Epithelial cell of proximal tubule (primary cell): ENCODE measurements at places on chromosomes 4 and X.

- no peak for DNase-seq
These were observed 108.8 kb upstream of the SORBS2 start for GRCh38 chr4:185920691-185921260.

DNA sequence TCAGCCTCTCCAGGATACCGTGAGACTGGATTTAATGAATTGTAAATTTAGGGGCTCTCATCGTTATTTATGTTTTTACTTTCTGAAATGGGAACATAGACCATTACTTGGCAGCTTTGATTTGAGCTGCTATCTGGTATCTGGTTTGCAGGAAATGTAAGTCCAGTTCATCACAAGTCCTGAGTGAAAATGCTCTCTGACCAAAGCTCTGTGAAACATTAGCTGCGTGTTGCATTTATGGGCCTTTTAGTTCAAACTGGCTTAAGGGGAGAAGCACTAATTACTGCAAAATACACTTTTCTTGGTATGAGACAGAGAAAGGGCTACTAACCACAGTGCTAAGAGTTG is 420 bp downstream of the CC2D2A start:
- no peak for DNase-seq

- DNase-seq: no peak
These were observed 71.2 kb downstream of the SLC10A7 start for GRCh38 chr4:146450524-146450923.

GRCh38 chr4:41887821-41888686 is 47.2 kb upstream of the TMEM33 start:
- DNase-seq: no peak

DNA sequence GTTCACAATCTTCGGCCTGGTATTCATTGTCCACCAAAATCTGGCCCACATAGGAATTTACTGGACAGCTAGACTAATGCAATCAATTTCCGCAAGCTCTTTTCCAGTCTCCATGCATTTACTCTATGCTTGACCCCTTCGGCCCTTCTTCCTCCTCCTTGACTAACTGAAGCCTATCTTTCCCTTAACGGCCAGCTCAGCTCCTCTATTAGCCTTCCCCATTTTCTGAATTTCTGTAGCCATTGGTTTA is 1.2 kb upstream of the PHKA2 start:
- DNase-seq: no peak

DNA sequence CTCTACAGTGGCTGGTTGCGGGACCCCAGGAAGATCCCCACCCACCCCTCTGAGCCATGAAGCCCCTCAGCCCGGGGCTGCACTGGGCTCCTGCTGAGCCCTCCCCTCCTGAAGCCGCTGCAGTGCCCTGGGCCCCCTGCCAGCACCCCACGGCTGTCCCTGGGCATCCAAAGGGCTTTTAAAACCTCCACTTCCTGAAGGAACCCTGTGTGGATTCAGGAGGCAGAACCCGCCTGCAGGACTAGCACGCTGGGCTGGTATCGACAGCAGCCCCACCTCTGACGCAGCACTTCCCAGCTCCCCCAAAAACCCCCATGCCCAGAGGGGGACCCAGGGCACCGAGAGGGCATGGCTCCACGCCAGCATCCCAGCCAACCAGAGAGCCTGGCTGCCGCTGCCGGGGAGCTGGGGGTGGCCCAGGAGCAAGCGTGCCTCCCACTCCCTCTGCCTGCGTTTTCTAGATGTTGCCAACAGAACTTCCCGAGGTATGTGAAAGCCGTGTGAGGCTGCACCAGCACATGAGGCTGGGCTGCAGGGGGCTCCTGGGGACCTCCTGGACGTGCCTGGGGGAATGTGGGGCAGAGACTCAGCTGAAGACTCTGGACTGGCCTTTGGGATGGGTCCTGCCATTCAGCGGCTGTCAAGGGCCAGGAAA is 6.3 kb downstream of the MXD4 start:
- DNase-seq: no peak
